Choroid plexus epithelial cell (primary cell): ENCODE measurements at places on chromosomes 3 and 15.

- DNase-seq = no peak
Observed at GRCh38 chr3:36175916-36176461, 204.3 kb upstream of the STAC start.

- no peak for DNase-seq
Observed at GRCh38 chr15:95296643-95297042, 1033.9 kb upstream of the NR2F2 start.

- peak; percentile 99 for DNase-seq
Observed at GRCh38 chr3:72938471-72939265, 50.8 kb downstream of the GXYLT2 start.

DNA sequence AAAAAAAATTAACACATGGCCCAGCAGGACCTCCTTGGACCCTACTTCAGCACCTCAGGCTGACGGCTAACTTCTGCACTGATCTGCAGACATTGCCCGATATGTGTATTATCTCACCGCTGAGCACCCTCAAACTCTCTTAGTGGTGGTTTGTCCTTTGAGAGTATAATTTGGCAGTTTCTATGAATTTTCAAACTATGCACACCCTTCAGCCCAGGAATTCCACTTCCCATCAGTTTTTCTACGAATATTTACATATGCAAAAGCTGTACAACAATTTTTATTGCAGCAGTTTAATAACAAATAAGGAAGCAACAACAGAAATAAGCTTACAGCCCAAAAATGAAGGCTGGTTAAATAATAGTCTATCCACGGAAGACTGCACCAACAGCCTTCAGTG lies 44.6 kb downstream of the HES1 start:
- DNase-seq = no peak

DNA sequence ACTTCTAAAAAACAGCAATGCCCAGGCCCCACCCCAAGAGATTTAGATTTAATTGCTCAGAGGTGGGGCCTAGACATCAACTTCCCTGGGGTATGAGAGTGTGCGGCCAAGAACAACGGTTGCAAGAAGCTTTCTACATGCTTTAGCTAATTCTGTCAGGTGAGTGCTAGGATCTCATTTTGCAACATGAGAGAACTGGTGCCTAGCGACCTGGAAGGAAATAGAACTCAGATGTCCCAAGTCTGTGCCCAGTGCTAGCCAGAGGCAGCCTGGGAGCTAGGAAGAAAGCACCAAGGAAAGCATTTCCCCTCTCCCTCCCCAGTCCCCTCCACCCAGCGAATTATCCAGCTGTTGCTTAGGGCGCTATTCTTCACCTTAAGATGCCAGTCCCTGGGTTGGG lies 22.9 kb upstream of the HRH1 start:
- DNase-seq = no peak

DNA sequence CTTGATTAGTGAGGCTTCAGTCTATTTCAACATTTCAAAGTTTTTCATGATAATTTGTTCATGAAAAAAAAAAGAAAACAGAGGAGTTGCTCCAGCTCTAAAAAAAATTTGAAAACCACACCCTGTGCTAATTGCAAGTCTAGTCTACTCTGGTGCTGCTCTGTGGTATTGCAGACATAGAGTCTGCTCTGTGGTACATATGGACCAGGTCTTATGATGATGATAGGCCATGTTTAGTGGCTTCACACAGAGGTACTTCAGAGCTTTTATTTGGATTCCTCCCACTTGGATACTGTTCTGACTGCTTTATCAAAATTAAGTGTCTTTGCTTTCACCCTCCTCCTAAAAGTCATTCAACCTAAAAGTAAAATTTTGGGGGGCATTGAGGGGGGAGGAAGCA lies 160.8 kb downstream of the ALCAM start:
- no peak for DNase-seq

DNA sequence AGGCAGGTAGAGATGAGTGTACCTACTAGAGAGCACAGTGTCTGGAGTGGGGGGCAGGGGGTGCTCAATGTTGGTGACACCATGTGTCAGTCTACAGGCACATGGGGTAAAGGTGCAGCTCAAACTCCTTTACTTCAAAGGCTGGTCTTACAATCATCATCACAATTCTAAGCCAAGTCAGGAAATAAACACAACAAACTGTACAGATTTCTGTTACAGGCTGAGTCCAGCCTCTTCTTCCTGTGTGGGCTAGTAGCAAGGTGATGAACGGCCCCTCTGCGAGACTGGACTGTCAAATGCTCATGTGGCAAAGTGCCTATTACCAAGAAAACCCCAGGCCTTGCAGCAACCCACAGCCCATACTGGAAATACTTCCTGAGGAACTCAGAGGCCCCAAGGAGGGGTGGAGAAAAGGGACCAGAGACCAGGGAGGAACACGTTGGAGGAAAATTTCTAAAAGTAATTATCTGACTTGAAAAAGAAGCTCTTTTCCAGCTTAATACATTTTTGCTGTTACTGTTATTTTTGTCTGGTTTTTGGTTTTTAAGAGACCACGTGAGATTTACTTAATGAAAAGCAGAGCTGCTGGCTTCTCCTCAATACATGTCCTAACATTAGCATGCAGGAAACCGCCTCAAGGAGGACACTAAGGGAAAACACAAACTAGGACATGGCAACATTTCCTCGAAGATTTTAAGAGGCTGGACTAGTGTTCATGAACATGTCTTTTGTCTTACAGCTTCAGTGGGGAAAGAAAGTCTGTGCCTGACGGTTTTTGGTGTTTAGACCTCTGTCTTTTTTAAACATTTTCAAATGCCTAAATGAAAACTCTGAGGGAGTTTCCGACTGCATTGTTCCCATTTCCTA lies 29.5 kb downstream of the TBC1D2B start:
- peak; percentile 91 for DNase-seq

DNA sequence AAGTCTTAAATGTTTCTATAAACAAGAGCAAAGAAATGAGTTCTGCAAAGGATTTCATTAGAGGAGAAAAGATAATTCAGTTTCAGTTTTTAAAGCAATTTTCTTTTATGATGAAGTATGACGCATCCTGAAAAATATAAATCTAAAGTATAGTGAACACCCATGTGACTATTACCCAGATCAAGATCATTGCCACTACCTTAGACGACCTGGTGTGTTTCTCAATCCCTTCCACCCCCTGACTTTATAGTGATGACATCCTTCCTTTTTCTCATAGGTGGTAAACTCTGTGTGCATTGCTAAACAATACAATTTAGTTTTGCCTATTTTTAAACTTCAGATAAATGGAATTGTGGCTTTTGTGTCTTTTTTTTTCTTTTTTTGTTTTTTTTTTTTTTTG lies 8.4 kb downstream of the STT3B start:
- DNase-seq = no peak

- no peak for DNase-seq
Observed at GRCh38 chr3:15676259-15676658, 74.7 kb downstream of the BTD start.

GRCh38 chr15:25611603-25612002 lies 172.8 kb upstream of the UBE3A start:
- no peak for DNase-seq

GRCh38 chr15:47804733-47805132 lies 87.4 kb downstream of the SEMA6D start:
- DNase-seq = no peak

DNA sequence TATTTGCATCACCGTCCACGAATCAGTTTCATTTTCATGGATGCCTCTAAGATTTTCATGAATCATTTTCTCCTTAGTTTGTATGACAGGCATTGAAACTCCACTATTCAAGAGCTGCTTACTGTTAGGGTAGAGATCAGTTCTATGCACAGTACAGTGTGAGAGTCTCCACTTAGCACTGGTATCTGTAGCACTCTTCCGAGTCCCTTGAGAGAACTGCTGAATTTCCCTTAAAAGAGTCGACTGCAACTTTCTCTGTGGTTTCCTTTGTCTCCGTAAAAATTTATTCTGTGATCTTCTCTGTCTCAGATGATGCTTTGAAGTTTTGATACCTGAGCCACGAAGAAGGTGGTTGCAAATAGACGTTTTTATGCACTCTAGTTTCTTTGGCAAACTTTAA lies 14.8 kb downstream of the GTPBP8 start:
- no peak for DNase-seq

DNA sequence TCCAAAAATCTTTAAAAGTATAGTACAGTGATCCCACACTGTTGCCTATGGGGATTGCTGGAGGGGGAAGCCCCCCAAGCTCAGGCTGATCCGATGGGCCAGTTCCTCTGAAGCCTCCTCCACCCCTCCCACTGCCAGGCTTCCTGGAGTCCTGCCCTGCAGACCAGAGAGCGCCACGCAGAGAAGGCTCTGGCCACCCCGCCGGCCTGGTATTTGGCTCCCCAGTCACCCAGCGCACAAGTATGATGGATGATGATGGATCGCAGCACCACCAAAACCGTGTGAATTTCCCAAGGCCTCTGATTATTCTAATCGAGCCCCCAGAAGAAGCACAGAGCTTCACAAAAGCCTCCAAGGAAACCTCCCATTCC lies 259.0 kb downstream of the MECOM start:
- DNase-seq = no peak

DNA sequence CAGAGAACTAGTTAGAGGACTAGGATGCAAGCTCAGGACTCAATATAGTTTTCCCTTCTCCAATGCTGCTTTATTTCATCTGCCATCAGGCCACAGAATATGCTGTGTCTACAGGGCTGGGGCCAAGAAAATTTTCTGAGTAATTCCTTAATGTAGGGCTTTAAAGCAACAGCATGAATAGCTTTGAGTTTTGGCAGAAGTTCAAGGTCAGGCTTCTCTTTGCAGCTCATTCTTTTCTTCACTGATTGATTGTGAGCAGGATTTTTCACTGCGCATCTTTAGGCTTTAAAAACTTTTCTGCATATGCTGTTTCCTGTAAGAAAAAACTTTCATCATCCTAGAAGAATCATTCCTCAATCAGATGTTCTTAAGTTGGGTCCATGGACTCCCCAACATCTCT lies 4.6 kb downstream of the TMEM108 start:
- DNase-seq = peak; percentile 37

- DNase-seq = no peak
Observed at GRCh38 chr15:89870688-89871288, 23.0 kb downstream of the AP3S2 start.

DNA sequence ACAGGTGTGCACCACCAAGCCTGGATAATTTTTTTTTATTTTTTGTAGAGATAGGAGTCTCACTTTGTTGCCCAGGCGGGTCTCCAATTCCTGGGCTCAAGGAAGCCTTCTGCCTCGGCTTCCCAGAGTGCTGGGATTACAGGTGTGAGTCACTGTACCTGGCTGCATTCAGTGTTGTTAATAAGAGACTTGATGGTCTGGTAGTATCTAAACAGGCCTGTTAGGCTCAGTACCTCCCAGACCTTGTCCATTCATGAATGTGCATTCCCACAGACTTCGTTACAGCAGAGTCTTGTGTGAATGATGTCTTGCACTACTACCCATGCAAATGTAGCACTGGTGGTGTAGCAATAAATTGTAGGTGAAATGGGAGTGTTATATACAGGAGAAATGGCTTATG lies 17.7 kb downstream of the CMTM8 start:
- no peak for DNase-seq

DNA sequence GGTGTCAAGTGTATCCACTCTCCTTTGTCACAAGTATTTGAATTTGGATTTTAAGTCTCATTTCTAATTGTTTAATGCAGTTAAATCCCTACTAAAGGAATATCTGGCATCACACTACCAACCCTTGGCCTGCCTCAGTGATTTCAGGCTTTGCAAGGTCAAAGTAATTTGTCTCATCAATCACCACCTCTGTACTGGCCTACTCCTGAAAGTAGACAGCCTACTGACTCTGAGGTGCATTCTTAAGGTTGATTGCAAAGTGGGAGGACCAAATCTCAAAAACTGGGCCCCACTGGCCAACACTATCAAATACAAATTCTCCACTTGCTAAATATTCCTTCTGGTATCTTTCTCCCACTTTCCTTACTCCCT lies 851 bp upstream of the TEX55 start:
- DNase-seq = no peak

- peak; percentile 4 for DNase-seq
Observed at GRCh38 chr3:27914199-27914598, 192.1 kb upstream of the EOMES start.

DNA sequence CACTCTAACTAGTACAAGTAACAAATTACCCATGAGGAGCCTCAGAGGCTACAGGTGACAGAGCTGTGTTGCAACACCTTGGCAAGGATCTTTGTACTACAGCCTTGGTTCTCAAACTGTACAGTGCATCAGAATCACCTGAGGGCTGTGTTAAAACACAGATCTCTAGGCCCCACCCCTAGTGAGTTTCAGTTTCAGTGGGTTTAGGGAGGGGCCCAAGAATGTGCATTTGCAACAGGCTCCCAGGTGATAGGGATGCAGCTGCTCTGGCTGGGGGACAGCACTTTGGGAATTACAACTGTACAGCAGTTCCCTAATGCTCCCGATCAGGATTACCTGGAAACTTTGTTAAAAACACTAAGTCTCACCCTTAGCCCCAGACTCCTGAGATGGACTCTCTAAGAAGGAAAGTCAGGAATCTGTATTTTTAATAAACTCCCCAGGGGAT lies 66.1 kb upstream of the NR2F2 start:
- DNase-seq = peak; percentile 26

DNA sequence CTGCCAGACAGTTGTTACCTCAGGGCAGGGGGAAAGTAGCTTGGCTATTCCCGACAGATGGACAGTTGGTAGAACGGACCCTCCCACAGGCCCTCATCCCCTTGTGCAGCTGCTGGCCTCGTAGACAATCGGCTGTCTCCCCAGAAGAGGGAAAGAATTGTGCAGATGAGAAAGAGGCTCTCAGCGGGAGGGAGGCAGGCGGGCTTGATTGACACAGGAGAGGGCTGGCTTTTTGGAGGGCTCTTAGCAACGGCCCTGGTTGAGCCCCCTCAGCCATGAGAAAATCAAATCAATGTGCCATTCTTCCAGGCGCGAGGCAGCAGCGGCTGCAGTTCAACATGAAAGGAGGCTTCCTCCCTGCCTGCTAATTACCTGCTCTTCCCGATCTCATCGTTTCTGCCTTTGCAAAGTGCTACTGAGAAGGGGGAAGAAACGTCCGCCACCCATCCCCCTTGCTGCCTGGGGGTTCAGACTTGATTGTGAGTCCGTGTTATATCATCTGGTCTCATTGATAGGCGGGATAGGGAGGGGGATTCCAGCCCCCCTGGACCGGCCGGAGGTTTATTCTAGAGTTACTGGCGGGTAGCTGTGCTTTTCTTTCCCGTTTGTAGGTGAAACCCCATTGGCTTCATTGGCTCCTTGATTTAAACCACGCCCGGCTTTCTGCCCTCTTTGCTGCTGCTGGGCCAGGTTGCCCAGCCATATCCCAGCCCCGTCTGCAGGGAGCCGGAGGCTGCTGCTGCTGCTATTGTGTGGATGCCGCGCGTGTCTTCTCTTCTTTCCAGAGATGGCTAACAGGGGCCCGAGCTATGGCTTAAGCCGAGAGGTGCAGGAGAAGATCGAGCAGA lies at the start of gene TAGLN3:
TSS of gene TAGLN3 (plus strand) at position 287 of the 848 bp plus-strand sequence. CDS start at position 788, 501 bp downstream.
- peak; percentile 23 for DNase-seq

DNA sequence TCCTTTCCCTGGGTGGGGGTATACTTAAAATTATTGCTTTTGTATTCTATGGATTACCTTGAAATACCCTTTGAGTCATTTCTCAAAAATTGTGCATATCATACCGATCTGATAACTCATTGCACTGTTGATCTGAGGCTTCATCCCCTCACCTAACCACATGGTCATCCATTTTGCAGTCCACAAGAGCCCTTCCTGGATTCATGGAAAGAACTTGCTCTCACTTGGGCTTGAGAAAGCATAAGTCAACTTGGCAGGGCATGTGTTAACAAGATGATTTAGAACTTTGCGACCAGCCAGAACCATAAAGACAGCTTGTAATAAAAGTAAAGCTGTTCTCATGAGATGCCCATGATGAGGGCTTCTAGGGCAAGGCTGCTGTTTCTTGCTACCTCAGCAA lies 22.2 kb downstream of the MME start:
- DNase-seq = no peak
